ENCODE measurements at places on chromosomes 12 and 14.

DNA sequence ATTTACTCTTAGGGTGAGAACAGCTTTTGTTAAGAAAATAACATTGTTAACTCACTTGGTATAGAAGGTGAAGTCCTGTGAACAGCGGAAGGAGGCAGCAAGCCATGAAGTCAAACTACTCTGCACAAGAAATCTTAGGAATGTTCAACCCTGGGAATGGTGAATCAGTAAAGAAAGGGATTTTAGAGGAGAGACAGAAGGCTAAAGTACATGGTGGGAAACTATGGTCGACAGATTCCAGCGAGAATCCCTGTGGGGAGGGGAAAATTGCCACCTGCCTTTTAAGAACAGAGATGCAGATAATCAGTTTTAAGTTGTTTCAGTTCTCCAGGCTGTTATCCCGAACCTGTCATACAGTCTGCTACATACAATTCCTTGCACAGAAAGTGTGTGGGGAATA is 63.2 kb upstream of the PTPRR start:
- DNase-seq, result no peak

GRCh38 chr12:65152012-65152411 is 17.4 kb upstream of the LEMD3 start:
- peak; percentile 52 for DNase-seq

- DNase-seq, result no peak
Measured at GRCh38 chr12:25789541-25789944, 168.9 kb upstream of the RASSF8 start.

DNA sequence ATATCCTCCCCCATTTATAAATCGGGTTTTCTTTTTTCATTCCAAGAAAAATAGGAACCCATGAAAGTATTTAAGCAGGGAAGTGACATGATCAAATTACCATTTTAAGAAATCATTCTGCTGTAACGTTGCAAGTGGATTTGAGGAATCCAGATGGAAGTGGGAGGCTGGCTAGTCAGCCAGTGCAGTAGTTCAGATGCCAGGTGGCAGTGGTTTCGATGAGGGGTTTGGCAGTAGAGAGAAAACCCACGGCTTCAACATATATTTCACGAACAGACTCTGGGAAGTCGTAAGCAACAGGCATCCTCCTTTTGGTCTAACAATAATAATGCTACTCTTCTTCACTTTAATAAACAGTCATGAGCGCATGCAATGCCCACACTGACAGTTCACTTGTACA is 25.0 kb downstream of the PDZRN4 start:
- DNase-seq, result no peak

- no peak for DNase-seq
Measured at GRCh38 chr12:47734725-47735480, 9.6 kb upstream of the ENDOU start.

GRCh38 chr12:98814254-98814653 is 169.2 kb downstream of the APAF1 start:
- peak; percentile 59 for DNase-seq

DNA sequence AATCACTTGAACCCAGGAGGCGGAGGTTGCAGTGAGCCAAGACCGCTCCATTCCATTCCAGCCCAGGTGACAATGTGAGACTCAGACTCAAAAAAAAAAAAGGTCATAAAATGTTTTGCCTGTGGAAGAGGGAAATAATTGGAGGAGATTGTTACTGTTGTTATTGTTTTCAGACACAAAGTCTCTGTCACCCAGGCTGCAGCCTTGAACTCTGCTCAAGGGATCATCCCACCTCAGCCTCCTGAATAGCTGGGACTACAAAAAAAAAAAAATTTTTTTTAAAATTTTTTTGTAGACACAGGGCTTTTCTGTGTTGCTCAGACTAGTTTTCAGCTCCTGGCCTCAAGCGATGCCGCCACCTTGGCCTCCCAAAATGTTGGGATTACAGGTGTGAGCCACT is 33.9 kb downstream of the ARID2 start:
- DNase-seq, result no peak

DNA sequence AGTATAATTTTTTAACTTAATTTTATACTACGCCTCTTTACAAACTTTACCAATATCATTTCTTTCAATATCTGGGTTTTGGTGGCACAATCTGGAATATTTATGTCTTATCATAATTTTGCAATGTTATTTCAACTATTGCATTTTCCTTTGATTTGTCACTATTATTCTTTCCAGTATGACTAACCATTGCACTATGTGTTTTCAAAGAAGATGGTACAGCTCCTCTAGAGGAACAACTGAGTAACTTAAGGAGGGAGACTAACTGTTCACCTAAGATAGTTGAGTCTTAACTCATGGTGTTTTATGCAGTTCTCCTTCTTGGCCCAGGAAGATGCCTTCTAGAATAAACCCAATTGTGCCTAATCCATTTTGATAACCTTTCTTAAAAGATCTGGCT is 60.5 kb upstream of the KIF21A start:
- peak; percentile 66 for DNase-seq

DNA sequence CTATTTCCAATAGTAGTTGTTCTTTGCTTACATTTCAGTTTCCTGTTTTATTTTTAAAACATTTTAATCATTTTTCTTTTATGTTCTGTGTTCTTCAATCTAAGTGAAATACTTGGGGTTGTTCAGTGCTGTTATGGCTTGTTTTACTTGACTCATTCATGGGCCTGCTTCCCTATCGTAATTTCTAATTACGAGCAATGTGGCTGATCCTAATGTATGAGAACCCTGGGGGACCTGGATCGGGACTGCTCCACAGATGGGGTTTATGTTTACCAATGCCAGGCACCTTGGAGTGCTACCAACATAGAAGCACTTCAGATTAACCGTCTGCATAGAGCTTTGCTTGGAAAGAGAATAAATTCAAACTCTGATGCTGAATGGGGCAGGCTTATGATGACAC is 29.8 kb downstream of the TECPR2 start:
- DNase-seq, result no peak

GRCh38 chr12:131711551-131712205 is 788 bp downstream of the SFSWAP start:
- DNase-seq, result no peak
